Vagina (tissue), 2 donors: ENCODE measurements at places on chromosomes 1 and 21.

- no peaks in the 10 kb centered on the region for H3K27me3 ChIP-seq
- no peak overlapping the region for H3K27ac ChIP-seq
- no peak for DNase-seq
- H3K4me1 ChIP-seq: no peaks in the 10 kb centered on the region
- H3K4me3 ChIP-seq: no peak overlapping the region
Observed at GRCh38 chr1:216346526-216346925, 76.7 kb downstream of the USH2A start.

DNA sequence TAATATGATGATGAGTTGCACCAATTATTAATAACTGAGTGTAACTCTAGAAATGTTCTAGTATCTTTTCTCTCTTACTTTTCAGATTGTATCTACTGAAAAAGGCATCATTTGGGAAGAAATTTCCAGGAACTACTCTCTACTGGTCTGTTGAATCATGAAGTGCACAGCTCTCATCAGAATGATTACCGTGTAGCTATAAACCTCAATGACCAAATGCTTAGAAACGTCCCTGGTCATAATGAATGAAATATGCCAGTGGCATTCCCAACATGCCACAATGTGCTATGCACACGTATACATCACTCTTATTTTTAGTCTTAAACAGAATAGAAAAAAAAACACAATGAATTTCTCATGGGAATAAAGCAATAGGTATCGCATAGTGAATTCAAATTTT, 534.3 kb upstream of the OLFM3 start:
- H3K4me1 ChIP-seq: no peaks in the 10 kb centered on the region
- H3K27ac ChIP-seq: no peak overlapping the region
- no peak for DNase-seq
- H3K36me3 ChIP-seq: no peaks in the 10 kb centered on the region

- no peaks in the 10 kb centered on the region for H3K4me1 ChIP-seq
- no peaks in the 10 kb centered on the region for H3K36me3 ChIP-seq
- no peak overlapping the region for H3K4me3 ChIP-seq
- no peak overlapping the region for H3K27ac ChIP-seq
Observed at GRCh38 chr1:234692966-234693580, 83.1 kb upstream of the IRF2BP2 start.

DNA sequence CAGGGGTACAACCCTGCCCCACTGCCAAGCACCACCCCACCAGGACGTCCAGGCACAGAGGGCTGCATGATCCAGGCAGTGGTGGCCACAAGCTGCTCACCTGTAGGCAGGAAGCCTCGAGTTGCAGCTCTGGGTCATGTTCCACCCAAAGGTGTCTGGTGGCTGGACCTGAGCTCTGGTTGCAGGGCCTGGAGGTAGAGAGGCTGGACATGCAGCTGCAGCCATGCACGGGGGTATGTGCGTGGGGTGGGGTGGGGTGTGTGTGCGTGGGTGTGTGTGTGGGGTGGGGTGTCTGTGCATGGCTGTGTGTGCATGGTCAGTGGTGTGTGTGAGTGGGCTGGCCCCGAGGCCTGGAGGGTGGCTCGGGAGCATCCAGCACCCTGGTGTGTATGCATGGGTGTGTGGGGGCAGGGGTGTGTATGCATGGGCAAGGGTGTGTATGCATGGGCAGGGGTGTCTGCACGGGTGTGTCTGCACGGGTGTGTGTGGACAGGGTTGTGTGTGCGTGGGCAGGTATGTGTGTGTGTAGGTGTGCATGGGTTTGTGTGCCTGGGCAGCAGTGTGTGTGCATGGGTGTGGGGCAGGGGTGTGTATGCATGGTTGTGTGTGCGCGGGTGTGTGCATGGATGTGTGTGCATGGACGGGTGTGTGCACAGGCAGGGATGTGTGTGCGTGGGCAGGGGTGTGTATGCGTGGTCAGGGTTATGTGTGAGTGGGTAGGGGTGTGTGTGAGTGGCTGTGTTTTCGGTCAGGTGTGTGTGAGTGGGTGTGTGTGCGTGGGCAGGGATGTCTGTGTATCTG, 15.6 kb downstream of the ARHGEF16 start:
- peaks cover 83% of the 10 kb centered on the region for H3K4me1 ChIP-seq
- no peaks in the 10 kb centered on the region for H3K27me3 ChIP-seq
- no peak overlapping the region for H3K4me3 ChIP-seq
- H3K27ac ChIP-seq: no peak overlapping the region
- no peaks in the 10 kb centered on the region for H3K36me3 ChIP-seq

DNA sequence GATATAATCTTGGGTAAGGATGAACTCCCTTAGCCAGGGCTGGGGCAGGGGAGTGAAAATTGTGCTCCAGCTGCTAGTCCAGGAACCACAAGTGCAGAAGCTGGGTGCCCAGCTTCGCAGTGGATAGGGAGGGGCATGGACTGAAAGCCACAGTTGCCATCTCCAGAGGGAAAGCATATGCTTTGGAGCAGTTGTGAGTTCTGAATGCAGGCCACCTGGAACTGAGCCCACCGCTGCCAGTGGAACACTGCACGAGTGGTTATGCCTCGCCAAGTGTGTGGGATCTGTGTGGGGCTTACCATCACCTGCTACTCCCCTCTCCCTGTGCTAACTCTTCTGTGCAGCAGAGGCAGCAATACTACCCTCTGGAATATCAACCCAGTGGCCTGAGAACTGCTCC, 158.4 kb upstream of the DPT start:
- no peak for DNase-seq
- H3K36me3 ChIP-seq: no peaks in the 10 kb centered on the region
- no peak overlapping the region for H3K27ac ChIP-seq
- no peak overlapping the region for H3K4me3 ChIP-seq
- H3K27me3 ChIP-seq: no peaks in the 10 kb centered on the region

- H3K4me1 ChIP-seq: no peaks in the 10 kb centered on the region
- no peaks in the 10 kb centered on the region for H3K36me3 ChIP-seq
- H3K27me3 ChIP-seq: no peaks in the 10 kb centered on the region
- H3K4me3 ChIP-seq: no peak overlapping the region
- no peak for DNase-seq
Observed at GRCh38 chr1:204611036-204611435, 74.5 kb downstream of the LRRN2 start.
